Calu3 (cell line): ENCODE measurements at places on chromosomes 5 and 9. TPM values are rescaled to one million over a fixed set of nuclear protein-coding genes. Genes with fewer than 3 reads are reported as not detected.
A peak's percentile ranks its signal among the peaks of the same experiment; 100 is the strongest.

DNA sequence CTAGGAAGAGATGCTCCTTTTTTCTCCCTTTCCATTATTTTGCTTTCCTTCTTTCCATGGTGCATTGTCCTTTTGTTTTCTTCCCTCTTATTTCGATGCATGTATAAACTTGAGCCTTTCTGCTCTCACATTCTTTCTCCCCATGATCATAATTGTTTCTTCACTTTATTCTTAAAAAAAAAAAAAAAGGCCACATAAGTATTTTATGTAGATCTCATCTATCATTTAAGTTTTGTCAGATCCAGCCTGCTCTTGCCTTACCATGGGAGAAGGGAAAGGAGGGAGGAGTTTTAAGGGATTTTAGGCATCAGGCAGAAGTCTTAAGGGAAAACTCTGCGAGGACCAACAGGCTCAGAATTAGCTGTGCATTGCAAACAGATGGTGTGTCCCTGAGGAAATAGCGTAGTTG lies 11.1 kb downstream of the TGFBR1 start:
- DNase-seq, result no peak
- H3K4me3 ChIP-seq, result no peak overlapping the region
- peaks cover 11% of the 10 kb centered on the region for H3K4me1 ChIP-seq
- no peaks in the 10 kb centered on the region for H3K27me3 ChIP-seq

DNA sequence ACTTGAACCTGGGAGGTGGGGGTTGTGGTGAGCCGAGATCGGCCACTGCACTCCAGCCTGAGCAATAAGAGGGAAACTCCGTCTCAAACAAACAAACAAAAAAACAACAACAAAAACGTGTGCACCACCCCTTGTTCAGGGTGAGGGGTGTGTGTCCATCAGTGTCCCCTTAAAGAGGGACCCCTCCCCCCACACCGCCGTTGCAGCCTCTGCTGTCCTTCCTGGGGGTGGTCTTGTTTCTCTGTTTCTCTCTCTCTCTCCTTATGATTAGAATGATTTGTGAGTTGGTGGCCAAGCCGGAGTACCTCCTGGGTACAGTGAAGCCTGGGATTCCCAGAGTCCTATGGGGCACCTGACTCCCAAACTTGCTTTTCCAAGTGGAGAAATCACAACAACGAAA lies 49.6 kb downstream of the RGS3 start:
- H3K36me3 ChIP-seq, result peaks cover 20% of the 10 kb centered on the region
- no peak overlapping the region for H3K27ac ChIP-seq
- H3K4me1 ChIP-seq, result peaks cover 26% of the 10 kb centered on the region
- DNase-seq, result no peak

- H3K27me3 ChIP-seq, result no peaks in the 10 kb centered on the region
- no peak overlapping the region for H3K27ac ChIP-seq
- no peak for DNase-seq
- no peaks in the 10 kb centered on the region for H3K36me3 ChIP-seq
- no peaks in the 10 kb centered on the region for H3K4me1 ChIP-seq
- no peak overlapping the region for H3K4me3 ChIP-seq
Measured at GRCh38 chr5:161483721-161484120, 62.8 kb downstream of the GABRB2 start.

DNA sequence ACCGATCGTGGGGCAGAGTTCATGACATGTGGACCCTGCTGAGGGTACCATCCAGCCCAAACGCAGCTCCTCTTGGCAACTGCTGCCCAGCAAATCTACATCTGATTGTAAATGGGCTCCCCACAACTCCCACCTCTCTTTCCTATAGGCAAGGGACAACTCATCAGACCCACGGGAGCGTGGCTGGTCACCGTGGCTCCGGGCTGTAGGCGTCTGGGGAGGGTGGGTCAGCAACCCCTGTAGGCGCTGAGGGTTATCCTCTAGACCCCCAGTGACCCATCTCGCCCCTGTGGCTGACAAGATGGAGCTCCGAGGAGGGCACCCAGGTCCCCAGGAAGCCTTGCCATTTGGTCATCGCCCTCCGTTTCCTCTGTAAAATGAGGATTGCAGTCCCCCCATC lies 122.4 kb downstream of the ZNF354C start:
- H3K4me1 ChIP-seq, result no peaks in the 10 kb centered on the region
- H3K4me3 ChIP-seq, result no peak overlapping the region
- no peak overlapping the region for H3K27ac ChIP-seq
- H3K36me3 ChIP-seq, result peaks cover 5% of the 10 kb centered on the region
- H3K27me3 ChIP-seq, result no peaks in the 10 kb centered on the region

DNA sequence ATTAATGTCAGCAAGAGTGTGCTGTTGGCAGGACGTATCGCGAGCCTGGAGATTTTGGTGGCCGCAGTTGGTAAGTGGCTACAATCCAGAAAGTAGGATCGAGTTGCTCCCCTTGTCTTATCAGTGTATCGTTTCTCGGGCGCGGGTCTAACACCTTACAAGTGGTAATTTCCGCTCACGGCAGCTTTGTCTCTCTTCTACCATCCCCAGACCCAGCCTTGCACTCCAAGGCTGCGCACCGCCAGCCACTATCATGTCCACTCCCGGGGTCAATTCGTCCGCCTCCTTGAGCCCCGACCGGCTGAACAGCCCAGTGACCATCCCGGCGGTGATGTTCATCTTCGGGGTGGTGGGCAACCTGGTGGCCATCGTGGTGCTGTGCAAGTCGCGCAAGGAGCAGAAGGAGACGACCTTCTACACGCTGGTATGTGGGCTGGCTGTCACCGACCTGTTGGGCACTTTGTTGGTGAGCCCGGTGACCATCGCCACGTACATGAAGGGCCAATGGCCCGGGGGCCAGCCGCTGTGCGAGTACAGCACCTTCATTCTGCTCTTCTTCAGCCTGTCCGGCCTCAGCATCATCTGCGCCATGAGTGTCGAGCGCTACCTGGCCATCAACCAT lies 1.1 kb downstream of the PTGER4 start:
- peak overlapping the region; percentile 98 for H3K4me3 ChIP-seq
- H3K36me3 ChIP-seq, result peaks cover 70% of the 10 kb centered on the region
- peaks cover 20% of the 10 kb centered on the region for H3K4me1 ChIP-seq
- H3K27me3 ChIP-seq, result no peaks in the 10 kb centered on the region
- DNase-seq, result peak; percentile 65

- no peak overlapping the region for H3K27ac ChIP-seq
- H3K36me3 ChIP-seq, result peaks cover 20% of the 10 kb centered on the region
- H3K4me3 ChIP-seq, result no peak overlapping the region
- no peaks in the 10 kb centered on the region for H3K27me3 ChIP-seq
- DNase-seq, result no peak
Measured at GRCh38 chr9:137802021-137802420, 75.6 kb upstream of the CACNA1B start.

DNA sequence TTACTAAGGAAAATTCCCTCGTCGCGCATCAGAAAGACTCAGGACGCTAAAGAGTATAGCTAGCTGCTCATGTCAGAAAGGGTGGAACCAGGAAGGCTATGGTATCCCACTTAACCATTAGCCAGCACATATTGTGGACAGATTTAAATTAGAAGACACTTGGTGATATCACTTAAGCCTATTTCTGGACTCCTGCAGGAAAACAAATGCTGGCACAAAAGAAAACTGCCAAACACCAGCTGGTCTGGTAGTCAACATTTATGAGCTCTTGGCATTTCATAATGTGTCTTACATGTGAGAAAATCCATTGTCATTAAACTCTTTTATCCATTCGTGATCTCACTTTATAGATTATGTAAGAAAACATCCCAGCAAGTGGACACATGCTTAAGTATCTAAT lies 377.4 kb downstream of the PTPRD start:
- no peaks in the 10 kb centered on the region for H3K4me1 ChIP-seq
- H3K36me3 ChIP-seq, result no peaks in the 10 kb centered on the region
- H3K27ac ChIP-seq, result no peak overlapping the region

- H3K27ac ChIP-seq, result no peak overlapping the region
- H3K4me3 ChIP-seq, result no peak overlapping the region
- no peak for DNase-seq
- H3K27me3 ChIP-seq, result no peaks in the 10 kb centered on the region
Measured at GRCh38 chr5:36842087-36842486, 34.5 kb upstream of the NIPBL start.

GZMA gene
- not detected in 2 replicates for total RNA-seq

SPINK5 gene
- total RNA-seq, result 2.5 and 3.1 TPM in 2 replicates
